ENCODE measurements at places on chromosomes 5 and 9.

DNA sequence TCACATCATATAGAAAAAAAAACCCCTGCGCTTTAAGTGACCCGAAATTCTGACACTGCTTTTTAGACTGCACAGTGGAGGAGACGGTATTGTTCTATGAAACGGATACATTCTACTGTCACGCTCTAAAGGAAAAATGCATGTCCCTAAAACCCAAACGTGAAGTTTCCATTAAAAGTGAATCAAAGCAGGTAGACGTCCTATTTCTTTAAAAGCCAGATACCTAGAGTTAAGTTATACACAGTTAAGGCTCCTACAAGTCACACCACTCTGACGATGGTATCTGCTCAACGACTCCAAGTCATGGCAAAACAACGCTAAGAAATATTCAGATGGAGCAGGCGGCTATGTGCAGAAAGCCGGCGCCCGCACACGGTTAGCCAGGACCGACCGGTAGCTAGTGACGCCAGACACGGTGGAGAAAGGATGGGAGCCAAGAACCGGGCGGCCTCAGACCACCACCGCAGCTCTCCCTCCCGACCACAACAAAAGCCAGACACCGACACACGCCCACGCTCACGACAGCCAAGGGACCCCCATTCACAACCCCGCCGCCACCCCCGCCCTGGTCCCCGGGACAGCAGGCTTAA, 734 bp downstream of the SKP1 start:
- peak; percentile 32 for DNase-seq

- DNase-seq, result no peak
Measured at GRCh38 chr9:20030671-20031070, 241.8 kb upstream of the SLC24A2 start.

- DNase-seq, result peak; percentile 16
Measured at GRCh38 chr5:150082889-150083288, 3.5 kb downstream of the CSF1R start.

GRCh38 chr5:99928490-99928889, 606.7 kb upstream of the FAM174A start:
- no peak for DNase-seq

DNA sequence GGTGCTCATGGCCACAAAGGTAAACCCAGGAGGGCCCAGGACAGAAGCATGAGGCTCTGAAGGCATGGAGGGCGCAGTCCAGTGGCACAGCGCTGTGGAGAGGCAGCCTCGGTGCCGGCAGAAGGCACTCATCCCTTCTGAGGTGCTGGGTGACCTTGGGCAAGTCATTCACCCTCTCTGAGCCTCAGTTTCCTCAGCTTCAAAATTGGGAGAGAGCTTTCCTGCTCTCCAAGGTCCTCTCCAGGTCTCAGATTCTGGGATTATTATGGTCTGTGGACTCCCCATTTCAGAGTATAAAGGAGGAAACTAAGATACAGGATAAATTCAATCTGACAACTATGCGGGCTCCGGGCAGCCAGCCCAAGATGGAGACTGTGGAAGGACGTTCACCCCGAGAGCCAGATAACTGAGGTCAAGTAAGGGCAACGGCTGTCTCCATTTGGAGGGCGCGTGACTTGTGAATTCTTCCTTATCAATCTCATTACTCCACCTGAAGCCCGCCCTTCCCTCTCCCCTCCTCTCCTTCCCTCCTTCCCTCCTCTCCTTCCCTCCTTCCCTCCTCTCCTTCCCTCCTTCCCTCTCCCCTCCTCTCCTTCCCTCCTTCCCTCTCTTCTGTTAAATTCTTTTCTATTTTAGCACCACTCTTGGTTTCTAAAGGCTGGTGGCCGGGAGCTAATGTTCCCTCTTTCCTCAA, 58.1 kb downstream of the LRSAM1 start:
- no peak for DNase-seq

- peak; percentile 22 for DNase-seq
Measured at GRCh38 chr9:131776473-131776872, 36.6 kb upstream of the RAPGEF1 start.

DNA sequence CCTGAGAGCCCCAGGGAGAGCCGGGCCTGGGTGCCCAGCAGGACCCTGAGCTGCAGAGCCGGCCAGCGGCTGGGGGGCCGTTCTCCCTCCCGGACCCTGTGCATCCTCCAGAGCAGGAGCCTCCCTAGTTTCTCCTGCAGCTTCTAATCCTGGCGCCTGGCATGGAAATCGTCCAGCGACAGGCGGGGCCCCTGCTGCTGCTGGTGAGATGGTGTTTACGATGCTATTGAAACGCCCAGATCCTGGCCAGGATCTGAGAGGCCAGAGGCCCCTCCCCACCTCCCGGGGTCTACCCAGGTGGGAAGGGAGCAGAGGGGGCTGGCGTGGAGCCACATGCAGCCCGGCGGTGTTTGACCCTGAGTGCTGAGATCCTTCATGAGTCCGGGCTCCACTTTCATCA, 38.2 kb upstream of the CEP72 start:
- DNase-seq, result no peak

DNA sequence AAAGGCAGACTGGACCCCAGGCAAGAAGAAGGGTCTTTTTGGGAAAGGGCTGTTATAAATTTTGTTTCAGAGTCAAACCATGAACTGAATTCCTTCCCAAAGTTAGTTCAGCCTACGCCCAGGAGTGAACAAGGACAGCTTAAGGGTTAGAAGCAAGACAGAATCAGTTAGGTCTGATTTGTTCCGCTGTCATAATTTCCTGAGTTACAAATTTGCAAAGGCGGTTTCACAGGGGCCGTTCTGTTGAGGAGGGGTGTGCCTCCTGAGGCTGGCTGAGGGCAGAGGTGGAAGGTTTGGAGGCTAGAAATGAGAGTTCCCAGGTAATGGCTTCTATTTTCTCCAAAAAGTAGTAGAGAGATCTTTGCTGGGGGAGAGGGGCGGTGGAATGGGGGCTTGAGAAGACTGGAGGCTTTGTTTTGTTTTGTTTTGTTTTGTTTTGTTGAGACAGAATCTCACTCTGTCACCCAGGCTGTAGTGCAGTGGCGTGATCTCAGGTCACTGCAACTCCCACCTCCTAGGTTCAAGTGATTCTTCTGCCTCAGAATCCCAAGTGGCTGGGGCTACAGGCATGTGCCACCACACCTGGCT, 4.1 kb upstream of the CERCAM start:
- no peak for DNase-seq

DNA sequence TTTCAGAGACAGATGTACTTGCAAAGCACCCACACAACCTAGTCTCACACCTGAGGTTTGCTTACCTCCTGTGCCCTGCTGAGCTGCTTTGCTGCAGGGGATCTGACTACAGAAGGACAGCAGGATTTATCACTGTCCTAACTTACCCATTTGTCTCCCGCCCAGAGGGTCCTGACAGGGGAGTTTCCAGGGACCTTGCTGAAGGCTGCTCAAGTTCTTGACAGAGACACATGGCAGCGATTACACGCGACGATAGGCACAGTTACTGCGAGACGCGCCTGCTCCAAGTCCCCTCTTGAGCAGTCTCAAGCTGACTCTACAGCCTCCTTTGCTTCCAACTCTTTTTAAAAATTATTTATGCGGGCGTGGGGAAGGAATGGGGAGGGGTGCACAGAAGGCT, 24.6 kb upstream of the GALNT10 start:
- DNase-seq, result no peak

- DNase-seq, result no peak
Measured at GRCh38 chr5:92544596-92544995, 1036.4 kb downstream of the NR2F1-AS1 start.

GRCh38 chr5:172766287-172767108, 4.5 kb downstream of the DUSP1 start:
- DNase-seq, result no peak

- no peak for DNase-seq
Measured at GRCh38 chr5:7363067-7363677, 32.8 kb upstream of the ADCY2 start.

DNA sequence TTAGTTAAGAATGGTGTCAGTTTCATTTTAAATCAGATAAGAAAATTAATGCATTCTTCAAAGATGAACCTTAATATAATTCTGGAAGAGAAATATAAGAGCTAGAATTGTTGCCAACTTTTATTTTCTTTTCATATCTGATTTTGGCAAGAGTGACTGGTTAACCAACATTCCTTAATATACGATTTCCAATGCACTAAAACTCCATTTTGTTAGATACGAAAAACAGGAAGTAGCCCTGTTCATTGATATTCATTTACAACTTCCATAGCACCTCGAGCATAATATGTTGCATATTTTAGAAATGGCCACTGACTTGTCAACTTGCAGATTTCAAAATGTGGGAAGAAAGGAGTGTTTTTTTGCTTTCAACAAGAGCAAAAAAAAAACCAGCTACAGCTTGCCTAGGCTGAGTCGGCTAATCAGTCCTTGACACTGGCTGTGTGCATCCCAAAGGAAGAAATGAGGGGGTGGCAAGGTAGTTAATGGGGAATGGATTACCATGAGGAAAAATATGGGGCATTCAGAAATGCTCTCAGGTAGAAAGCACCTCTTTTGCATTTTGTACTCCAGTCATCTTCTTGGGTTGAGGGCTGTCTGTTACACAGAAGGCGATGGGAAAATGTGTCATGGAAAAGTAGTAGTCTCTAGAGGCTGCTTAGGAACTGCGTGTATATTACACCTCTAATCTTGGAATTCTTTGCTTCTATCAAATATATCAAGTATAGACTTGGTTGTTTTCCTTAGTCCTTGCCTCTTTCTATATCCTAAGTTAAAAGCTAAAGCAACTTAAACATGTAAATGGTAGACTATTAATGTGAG, 3.9 kb downstream of the MAP3K1 start:
- DNase-seq, result no peak

DNA sequence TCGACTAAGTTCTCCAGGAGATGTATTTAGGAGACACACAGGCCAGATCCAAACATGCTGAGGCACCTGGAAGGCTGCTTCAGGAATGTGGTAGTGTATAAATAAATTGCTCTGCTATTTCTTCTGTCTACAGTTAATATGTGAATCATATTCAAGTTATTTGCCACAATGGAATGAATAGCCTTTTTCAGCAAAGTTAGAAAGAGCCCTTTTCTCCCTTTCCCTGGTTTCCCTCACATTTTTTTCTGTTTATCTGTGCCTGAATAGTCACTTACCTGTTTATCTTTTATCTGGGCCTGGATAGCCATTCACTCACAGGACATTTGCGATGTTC, 44.1 kb upstream of the CLINT1 start:
- no peak for DNase-seq

- DNase-seq, result no peak
Measured at GRCh38 chr5:147458581-147458980, 51.3 kb downstream of the DPYSL3 start.

DNA sequence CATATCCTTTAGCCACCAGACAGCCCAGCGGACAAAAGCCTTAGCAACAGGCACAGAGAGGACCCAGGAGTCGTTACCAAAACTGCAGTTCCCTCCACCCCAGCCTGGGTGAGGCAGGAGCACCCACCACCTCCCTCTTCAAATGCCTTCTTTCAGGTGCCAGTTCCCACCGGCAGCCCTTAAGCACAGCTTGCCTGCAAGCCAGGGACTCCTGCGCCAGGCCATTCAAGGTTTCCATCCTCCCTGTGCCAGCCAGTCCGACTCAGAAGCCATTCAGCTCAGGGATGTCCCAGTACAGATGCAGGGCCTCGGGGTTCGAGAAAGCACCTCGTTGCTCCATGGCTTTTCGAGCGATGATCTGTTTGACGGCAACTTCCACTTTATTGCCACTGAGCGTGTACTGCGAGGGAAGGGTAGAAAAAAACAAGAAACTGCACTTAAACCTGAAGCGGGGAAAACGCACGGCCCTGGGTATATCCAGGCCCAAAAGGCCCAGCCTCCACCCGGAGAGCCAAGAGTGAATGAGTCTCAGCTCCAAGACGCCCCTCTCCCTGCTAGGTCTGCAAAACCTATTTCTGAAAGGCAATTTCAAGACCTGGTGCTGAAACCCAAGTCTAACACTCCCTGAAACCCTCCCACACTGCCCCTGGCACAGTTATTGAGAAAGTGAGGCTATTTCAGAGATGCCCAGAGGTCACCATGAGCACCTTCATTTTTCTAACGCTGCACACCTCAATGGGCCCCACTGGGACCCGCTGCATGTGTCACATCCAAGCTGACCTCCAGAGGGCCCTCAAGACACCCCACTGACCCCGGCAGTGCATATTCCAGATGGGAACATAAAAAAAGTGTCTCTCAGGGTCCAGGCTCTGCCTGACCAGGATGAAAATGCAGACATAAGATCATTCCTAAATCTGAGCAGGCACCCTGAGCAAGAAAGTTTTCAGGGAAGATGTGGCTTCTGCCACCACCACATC, 36.8 kb upstream of the ZNF354A start:
- no peak for DNase-seq

GRCh38 chr5:73242735-73243134, 69.7 kb downstream of the TMEM174 start:
- no peak for DNase-seq

All from colonic mucosa (tissue), 4 donors.